ENCODE measurements at places on chromosomes 2 and 18.

DNA sequence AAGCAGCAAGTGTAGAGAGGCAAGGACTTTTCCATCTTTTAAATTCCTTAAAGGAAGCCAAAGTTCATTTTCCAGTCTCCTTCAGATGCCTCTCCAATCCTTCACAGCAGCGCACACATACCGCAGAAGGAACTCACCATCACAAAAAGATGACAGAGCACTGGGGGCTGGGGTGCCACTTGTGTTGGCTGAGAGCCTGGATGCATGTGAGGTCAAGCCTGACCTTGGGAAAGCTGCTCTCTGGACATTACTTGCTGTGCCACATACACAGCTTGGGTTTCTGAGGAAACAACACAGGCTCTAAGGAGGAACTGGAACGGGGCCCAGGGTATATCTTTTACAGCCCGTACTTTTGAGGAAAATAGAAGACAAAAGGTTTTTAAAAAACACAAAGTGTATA lies 364.3 kb upstream of the MEX3C start:
- DNase-seq, result no peak

DNA sequence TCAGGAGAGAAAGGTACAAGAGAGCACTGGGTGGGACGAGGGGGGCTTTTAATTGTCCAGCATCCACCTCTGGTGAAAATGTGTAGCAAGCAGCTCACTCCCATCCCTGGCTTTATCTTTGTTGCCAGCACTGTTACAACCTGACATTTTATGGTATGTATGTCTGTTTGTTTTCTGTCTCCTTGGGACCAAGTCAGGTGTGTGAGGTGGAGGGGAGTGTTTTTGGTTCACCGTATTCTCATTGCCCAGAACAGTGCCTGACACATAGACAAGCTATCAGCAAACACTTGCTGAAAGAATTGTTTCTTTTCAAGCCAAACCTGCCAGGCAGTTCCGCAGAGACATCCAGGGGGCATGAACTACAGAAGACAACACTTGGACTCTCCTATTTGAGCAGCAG lies 24.7 kb downstream of the TGFA start:
- DNase-seq, result no peak

GRCh38 chr2:216850665-216851322 lies 9.1 kb downstream of the TNP1 start:
- no peak for DNase-seq

DNA sequence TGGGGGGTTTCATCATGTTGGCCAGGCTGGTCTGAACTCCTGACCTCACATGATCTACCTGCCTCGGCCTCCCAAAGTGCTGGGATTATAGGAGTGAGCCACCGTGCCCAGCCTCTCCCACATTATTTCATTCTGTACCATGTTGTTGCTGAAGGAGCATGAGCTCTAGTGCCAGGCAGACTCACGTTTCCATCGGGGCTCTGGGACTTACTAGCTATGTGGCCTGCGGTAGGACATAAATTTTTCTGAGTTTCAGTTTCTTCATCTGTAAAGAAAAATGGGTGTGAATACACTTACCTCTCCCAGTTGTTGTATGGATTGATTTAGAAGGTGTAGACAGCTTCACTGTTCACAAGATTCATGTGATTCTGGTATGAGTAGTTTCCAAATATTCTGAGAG lies 30.8 kb upstream of the CCL20 start:
- no peak for DNase-seq

DNA sequence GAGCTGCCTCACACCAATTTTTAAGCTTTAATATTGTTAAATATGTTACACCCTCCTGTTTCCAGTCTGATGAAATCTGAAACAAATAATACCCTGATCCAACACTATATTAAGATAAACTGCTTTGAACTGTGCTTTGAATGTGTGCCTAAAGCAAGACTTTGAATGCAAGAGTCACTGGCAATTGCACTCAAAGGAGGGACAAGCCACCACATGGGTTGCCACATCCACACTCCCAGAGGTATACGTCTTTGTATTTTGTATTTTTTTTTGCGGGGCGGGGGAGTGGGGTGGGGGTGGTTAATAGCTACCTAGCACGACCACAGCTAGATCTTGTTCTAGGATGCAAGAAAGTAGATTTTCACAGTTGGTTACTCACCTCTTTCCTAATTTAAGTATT lies 1.8 kb upstream of the ZEB2 start:
- DNase-seq, result no peak

DNA sequence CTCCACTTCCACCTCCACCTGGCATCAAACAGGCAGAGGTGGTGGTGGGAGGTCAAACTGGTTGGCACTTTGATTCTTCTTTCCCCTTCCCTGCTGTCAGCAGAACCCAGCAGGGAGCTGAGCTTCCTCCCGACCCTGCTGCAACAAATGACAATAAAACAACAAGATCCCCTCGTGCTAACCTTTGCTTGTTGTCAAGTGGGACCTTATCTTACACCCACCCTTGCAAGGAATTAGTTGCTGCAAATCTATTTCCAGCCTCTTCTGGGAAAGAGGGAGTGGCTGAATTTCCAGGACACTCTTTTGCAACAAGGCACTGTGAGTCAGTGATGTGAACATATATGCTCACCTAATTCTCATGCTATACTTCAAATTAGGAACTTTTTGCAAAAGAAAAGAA lies 655.1 kb downstream of the DSC3 start:
- DNase-seq, result no peak

GRCh38 chr18:59271606-59272220 lies 1.5 kb downstream of the RAX start:
- DNase-seq, result no peak

GRCh38 chr2:179561702-179562101 lies 297.1 kb upstream of the SESTD1 start:
- no peak for DNase-seq

- DNase-seq, result no peak
Observed at GRCh38 chr18:47611649-47612048, 318.8 kb downstream of the SMAD2 start.

GRCh38 chr2:133570542-133570941 lies 2.3 kb upstream of the NCKAP5 start:
- no peak for DNase-seq

GRCh38 chr18:70082430-70082829 lies 123.1 kb downstream of the RTTN start:
- DNase-seq, result no peak

DNA sequence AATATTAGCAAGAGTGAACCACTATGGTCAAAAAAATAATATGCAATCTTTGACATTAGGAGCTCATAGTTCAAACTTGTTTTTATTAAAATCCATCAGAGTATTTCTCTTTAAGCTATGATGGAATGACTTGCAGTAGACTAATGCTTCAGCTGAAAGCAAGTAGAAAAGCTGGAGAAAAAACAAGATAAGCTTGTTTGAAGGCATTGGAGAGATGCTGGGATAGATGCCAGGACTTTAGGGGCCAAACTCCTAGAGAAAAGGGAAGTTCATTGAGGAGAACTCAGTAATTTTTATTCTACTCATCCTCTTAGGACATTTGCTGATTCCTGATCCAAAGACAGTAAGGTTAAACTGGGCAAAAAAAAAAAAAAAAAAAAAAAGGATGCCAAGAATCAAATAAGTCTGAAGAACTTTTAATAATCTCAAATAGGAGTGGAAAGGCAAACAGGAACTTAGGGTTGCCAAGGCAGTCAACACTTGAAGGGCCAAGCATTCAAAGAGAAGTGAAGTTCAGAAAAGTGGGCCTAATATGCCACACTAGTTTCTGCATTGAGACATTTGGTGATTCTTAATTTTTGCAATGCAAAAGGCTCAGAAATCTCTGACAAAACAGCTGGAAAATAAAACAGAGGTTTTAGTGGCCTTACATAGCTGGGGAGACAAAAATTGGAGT lies 19.7 kb upstream of the AFF3 start:
- DNase-seq, result no peak

DNA sequence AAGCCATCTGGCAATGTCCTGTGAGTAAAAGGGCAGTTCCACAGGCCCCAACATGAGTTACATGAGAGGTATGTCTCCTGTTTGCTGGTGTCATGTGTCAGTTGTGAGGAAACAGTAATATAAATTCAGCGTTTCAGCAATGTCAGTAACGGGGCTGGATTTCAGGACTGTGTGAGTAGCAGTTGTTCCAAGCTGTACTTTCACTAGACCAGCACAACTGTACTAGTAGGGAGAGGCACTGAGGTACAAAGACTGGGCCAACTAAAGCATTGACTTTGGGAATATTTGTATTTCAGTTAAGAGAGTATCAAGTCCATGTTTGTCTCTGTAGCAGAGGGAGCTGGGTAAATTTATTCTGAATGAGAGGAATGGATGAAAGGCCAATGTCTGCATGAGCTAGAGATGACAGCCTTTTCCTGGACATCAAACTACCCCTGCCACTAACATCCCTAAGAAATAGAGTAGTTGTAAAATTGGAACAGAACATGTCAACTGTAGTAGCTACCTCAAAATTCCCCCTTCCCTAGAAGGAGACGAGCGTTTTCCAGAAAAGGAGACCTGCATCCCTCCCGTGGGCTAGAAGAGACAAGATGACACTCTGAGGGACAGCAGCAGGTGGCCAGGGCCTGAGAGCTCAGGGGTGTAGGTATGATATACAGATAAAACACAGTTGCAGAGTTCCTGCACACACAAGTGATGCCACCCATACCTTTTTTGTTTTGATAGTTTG lies 24.4 kb downstream of the EIF4E2 start:
- DNase-seq, result no peak

DNA sequence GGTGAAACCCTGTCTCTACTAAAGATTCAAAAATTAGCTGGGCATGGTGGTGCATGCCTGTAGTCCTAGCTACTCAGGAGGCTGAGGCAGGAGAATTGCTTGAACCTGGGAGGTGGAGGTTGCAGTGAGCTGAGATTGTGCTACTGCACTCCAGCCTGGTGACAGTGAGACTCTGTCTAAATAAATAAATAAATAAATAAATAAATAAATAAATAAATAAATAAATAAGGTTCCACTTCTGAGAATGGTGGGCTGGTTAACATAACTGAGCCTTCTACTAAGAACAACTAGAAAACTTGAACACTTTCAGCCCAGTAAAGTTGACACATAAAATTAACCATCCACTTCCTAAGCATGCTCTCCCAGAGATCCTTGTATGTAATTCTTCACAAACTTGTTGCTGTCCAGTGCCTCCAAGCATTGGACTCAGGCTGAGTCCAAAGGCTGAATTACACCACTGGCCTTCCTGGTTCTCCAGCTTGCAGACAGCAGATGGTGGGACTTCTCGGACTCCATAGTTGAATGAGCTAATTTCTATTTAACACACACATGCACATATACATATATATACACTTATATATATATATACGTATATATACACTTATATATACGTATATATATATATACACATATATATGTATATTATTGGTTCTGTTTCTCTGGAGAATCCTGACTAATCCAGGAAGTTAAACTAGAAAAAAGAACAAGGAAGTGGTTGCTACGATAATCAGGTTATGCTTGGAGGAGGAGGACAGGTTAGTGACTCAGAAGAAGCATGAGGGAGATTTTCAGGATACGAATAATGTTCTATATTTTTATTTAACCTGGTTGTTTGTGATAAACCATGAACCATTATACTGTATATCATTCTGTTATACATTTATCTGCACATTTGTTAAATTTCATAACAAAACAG lies 348.8 kb downstream of the METTL4 start:
- no peak for DNase-seq

GRCh38 chr2:184581391-184581790 lies 16.9 kb upstream of the ZNF804A start:
- DNase-seq, result no peak

DNA sequence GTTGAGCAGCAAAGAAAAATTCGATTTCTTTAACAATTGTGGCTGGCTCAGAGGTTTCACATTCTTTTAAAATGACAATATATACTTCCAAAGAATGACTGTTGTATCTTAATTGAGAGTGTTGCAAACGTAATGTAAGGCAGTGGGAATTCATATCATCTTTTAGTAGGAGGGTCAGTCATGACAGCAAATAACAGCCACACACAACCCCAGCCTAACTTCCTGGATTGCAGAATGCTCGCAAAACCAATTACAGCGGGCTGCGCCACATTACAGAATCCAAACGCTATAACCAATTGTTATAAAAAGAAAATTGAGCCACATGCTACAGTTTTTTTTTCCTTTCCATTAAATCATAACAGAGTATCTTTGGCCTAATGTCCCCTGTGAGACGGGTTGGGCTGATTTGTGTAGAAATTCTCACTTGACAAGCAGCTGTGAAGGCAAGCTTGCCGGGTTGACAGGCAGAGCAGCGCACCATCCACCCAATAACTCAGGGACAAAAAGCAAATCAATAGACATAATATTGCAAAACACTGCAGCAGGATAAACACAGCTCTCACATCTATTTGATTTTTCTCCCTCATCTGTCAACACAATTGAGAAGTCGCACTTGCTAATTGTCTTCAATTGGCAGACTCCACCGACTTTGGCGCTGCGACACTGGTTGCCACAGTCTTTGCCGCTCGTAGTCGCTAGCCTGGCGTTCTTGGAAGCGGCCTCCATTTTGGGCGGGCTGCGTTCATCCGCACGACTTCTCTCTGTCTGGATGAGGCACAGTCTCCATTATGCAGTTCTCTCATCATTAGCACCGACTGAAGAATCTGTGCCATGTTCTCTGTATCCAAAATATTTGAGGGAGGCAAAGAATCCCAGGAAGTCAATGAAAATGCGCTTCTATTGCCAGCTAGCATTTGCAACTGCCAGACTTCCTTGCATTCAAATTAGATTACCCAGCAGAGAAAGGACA lies 95.0 kb upstream of the CCDC68 start:
- no peak for DNase-seq

- DNase-seq, result no peak
Observed at GRCh38 chr18:8911408-8912340, 190.8 kb upstream of the NDUFV2 start.

- DNase-seq, result no peak
Observed at GRCh38 chr18:55753643-55754263, 165.8 kb upstream of the TCF4 start.

DNA sequence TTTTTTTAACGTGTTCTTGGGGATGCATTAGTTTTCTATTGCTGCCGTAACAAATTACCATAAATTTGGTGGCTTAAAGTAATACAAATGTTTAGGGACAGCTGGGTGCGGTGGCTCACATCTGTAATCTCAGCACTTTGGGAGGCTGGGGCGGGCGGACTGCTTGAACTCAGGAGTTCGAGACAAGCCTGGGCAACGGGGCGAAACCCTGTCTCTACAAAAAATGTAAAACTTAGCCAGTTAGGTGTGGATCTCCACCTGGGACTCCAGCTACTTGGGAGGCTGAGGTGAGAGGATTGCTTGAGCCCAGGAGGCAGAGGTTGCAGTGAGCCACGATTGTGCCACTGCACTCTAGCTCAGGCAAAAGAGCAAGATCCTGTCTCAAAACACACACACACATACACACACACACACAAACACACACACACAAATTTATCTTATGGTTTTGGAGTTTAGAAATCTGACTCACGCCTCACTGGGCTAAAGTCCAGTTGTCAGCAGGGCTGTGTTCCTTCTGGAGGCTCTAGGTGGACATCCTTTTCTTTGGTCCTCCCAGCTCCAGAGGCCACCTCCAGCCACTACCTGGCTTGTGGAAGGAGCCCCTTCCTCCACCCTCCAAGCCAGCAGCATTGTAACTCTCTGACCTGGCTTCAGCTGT lies 76.1 kb downstream of the SEPTIN10 start:
- DNase-seq, result no peak

- DNase-seq, result no peak
Observed at GRCh38 chr2:99504844-99505584, 15.2 kb upstream of the REV1 start.

GRCh38 chr2:135063210-135063609 lies 11.1 kb downstream of the RAB3GAP1 start:
- no peak for DNase-seq
